GM03348 (cell line): ENCODE measurements at places on chromosomes 2 and 18.

- no peak for DNase-seq
Observed at GRCh38 chr2:54081574-54081973, 33.8 kb upstream of the ACYP2 start.

- no peak for DNase-seq
Observed at GRCh38 chr2:123864416-123864815, 160.7 kb upstream of the CNTNAP5 start.

DNA sequence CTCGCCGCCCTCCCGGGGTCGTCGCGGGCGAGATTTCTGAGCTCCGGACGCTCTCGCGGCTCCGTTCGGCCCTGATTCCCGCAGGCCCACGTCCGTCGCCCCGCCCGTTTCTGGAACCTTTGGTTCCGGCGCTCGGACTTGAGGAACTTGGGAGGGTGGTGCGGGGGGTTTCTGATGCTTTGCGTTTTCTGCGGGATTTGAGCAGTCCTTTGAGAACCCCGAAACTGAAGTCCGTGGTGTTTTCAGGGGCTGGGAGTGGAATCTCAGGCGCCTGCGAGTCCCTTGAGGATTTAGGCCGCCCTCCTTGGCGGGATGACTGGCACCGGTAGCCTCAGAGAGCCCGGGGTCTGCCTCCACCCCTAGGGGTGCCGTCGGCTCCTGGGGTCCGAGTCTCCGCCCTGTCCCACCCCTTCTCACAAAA lies 336 bp downstream of the THNSL2 start:
- DNase-seq = peak; percentile 31

- DNase-seq = no peak
Observed at GRCh38 chr18:824179-824578, 12.1 kb upstream of the YES1 start.

- DNase-seq = no peak
Observed at GRCh38 chr18:3914109-3914508, 464.1 kb downstream of the TGIF1 start.

DNA sequence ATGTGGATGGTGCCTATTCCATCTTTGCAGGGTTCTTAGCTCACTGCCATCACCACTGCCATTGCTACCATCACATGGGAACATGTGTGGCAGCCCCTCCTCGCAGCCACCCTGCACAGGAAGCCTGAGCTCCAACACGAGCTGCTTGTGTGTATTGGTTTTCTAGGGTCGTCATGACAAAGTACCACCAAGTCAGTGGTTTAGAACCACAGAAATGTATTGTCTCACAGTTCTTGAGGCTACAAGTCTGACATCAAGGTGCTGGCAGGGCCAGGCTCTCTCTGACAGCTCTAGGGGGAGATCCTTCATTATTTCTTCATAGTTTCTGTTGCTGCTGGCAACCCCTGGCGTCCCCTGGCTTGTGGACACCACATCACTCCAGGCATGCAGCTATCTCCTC lies 10.3 kb upstream of the IL1R2 start:
- DNase-seq = no peak

- no peak for DNase-seq
Observed at GRCh38 chr2:31314761-31315160, 80.8 kb downstream of the EHD3 start.

- DNase-seq = peak; percentile 86
Observed at GRCh38 chr2:206442833-206443734, at the start of gene ADAM23. Gene ADAM23, plus strand, starts transcription at chr2:206443532. Its CDS starts 335 bp downstream, at chr2:206443867.

DNA sequence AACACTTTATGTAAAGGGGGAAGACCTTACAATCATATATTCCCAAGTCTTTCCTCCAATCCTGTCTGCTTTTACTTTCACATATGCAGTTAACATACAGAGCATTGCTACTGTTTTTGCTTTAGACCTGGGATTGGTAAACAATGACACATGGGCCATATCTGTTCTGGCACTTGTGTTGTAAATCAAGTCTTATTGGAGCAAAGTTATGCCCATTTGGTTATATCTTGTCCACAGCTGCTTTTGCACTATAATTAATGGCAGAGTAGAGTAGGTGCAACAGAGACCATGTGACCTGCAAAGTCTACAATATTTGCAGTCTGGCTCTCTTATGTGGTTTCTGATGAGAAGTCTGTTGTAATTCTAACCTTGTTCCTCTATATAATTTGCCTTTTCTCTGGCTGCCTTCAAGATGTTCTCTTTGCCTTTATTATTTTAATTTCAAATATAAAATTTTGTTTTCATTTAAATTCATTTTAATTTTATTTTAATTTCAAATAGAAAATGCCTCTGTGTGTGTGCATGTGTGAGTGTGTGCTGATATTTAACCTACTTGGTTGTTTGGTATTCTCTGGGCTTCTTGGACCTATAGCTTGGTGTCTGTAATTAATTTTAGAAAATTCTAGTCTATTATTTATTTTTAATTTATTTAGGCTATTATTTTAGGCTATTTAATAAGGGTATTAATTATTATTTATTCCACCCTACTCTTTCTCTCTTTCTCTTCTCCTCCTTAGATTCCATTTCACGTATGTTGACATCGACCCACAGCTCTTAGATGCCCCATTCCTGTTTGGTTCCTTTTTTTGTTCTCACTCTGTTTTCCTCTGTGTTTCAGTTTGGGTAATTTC lies 16.8 kb upstream of the LPIN1 start:
- DNase-seq = no peak

GRCh38 chr2:187354661-187355060 lies 93.4 kb downstream of the CALCRL start:
- no peak for DNase-seq

DNA sequence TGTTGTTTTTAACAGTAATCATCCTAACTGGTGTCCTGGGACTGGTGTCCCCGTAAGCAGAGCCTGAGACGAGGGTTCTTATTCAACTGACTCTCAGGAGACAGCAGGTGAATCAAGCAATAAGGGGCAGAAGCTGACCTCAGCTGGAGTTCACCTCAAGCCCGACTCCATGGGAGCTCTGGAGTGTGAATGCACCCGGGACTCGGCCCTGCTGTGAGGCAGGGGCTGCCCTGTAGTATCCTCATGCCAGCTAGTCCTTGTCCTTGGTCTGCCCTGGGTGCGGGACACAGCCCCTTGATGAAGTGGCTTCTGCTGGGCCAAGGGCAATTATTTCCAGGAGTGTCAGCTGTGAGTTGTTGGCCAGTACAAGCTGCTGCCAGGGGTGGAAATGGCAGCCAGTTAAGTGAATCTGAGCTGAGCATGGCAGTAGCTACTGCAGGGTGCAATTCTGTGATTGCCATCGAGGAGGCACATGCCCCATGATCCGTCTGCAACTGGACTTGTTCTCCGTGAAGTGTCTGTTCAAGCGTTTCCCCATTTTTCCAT lies 54.9 kb upstream of the OTOS start:
- no peak for DNase-seq

DNA sequence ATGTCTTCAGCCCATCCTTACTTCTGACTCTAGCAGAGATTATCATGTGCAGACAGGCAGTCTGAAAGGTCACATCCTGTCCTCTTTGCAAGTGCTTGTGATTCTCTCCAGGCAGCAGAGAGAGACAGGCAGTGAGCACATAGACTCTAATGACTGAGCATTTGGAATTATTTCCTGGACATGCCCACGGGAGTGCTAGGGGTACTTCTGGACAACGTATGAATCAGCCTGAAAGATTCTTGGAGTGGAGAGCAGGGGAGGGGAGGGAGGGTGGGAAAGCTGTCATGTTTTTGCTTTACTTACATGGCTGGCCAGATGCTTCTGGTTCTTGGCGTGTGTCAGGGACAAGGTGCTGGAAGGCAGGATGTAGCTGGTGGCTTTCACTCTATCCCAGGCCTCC lies 150.6 kb downstream of the RIF1 start:
- no peak for DNase-seq

DNA sequence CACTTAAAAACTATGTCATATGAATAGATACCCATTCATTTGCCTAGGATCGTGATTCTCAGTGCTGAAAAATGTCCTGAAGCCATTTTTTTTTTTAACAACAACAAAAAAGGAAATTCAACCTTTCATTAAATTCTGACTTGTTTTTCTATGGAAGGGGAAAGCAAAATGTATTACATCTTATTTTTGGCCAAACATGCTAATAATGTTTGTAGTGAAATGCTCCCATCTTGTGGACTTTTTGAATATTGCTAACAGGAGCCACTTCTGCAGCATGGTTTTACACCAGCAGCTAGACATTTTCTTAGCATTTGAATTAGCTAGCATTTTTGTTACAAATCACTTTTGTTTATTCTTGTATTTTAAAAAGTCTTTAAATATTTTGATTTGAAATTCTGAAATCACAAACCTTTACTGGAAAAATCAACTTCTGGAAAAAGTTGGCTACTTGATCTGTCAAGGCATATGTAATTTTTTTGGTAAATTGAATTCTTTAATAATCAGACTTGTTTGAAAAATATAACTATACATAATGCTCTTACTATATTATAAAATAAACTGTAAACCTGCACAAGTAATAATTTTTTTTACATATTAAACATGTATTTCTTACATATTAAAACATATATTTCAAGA lies 75.8 kb downstream of the KIDINS220 start:
- DNase-seq = peak; percentile 67

- no peak for DNase-seq
Observed at GRCh38 chr2:235928751-235929370, 239.3 kb downstream of the GBX2 start.

- DNase-seq = peak; percentile 27
Observed at GRCh38 chr2:219596954-219597551, 604 bp upstream of the STK11IP start.

GRCh38 chr2:117644403-117644802 lies 170.1 kb upstream of the DDX18 start:
- DNase-seq = no peak

DNA sequence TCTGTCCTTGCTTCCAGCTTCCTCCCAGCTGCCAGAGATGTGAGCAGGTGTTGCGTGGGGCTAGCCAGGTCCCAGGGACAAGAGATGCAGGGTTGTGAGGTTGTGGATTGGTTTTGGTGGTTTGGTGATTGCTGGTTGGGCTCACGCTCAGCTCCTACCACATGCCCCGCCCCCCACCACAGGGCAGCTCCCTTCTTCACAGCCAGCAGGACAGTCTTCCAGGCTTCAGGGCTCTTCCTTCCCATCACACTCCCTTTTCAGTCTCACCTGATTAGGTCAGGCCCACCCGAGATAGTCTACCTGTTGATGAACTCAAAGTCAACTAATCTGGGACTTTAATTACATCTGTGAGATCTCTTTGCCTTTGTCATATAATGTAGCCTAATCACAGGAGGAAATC lies 52.0 kb upstream of the GLI2 start:
- no peak for DNase-seq

DNA sequence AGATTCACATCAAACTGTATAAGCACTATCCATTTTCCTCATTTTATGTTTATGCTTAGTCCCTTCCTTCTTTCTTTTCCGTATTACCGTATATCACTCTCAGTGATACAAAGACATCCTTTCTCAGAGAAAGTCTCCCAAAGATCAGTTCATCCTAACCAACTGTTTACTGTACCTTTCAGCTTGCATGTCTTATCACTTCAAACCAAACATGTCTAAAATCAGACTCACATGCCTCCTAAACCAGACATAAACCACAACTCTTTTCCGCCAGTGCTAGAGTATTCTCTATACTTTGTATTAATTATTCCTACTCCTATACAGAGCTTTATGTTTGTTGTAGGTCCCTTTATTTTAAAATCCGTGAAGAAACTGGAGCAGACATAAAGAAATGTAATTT lies 41.5 kb downstream of the KCMF1 start:
- DNase-seq = no peak

DNA sequence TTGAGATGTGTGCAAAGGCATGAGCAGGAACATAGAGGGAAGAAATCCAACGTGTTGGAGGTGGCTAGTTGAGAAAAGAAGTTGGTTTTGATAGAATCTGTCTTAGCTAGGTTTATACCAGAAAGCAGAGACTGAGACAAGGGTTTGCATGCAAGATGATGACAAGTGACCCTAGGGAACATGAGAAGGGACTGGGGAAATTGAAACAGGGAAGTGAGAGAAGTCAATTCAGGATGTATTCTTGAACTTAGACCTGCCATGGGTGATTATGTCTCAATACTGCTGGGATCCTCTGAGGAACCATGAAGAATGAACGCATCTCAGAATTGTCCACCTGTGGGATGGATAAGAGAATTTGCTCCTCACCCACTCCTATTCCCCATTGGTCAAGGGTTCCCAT lies 20.5 kb downstream of the IL36A start:
- no peak for DNase-seq

DNA sequence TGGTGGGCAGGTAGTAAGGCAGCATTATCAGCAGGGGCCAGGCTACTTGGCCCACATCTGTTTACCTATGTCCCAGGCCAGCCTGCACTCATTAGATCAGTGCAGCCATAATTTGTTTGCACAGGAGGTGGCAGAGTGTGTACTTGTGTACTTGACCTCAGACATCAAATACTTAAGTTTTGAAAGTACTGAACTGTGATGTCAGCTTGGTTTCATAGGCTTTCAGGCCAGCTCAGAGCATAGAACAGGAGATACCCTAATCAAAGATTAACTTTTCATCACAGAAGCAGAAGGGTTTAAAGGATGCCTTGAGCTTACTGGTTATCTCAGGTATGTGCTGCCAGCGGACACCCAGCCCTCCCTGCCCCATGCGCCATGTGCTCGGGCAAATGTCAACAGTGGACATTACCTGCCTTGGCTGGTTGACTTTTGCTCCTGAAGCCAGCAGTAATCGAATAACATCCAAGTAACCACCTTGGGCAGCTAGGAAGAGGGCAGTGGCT lies 33.2 kb downstream of the ANKRD29 start:
- DNase-seq = no peak

DNA sequence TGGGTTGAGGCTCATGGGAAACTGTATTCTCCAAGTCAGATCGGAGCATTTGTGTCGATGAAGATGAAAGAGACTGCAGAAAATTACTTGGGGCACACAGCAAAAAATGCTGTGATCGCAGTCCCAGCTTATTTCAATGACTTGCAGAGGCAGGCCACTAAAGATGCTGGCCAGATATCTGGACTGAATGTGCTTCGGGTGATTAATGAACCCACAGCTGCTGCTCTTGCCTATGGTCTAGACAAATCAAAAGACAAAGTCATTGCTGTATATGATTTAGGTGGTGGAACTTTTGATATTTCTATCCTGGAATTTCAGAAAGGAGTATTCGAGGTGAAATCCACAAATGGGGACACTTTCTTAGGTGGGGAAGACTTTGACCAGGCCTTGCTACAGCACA lies 336.6 kb downstream of the PAX3 start:
- no peak for DNase-seq

DNA sequence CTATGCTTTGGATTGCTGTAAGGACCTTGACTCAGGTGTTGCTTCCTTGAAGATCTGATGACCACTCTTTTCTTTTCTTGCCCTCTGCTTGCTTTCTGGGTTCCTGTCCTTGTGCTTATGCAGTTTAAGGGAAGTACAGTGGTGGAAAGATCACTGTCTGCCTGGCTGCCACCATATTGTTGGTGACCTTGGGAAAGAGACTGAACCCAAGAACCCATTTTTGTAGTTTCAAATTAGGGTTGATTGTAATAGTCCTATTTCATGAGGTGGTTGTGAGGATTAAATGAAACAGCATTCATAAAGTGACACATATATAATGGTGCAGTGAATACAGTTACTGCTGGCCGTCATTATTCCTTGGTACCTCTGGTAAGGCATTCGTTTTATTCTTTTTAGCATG lies 41.1 kb downstream of the MAP4K4 start:
- no peak for DNase-seq

- DNase-seq = no peak
Observed at GRCh38 chr2:133712369-133712768, 144.1 kb upstream of the NCKAP5 start.
